ENCODE measurements at places on chromosomes 2 and 18. TPM values are rescaled to one million over a fixed set of nuclear protein-coding genes. Genes with fewer than 3 reads are reported as not detected.

GRCh38 chr2:190412966-190413365, 4.8 kb downstream of the MFSD6 start:
- DNase-seq: no peak

- no peak for DNase-seq
These were observed 223.4 kb upstream of the SMAD2 start for GRCh38 chr18:48153613-48154481.

DNA sequence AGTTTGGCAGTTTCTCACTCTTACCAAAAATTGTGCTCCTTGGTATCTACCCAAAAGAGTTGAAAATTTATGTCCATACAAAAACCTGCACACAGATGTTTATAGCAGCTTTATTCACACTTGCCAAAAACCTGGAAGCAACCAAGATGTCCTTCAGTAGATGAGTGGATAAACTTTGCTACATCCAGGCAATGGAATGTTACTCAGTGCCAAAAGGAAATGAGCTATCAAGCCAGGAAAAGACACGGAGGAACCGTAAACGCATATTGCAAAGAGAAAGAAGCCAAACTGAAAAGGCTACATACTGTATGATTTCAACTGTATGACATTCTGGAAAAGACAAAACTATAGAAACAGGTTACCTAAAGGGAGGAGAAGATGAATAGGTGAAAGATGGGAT, 36.1 kb downstream of the TMEM163 start:
- no peak for DNase-seq

GRCh38 chr2:239917957-239918481, 107.1 kb downstream of the NDUFA10 start:
- no peak for DNase-seq

DNA sequence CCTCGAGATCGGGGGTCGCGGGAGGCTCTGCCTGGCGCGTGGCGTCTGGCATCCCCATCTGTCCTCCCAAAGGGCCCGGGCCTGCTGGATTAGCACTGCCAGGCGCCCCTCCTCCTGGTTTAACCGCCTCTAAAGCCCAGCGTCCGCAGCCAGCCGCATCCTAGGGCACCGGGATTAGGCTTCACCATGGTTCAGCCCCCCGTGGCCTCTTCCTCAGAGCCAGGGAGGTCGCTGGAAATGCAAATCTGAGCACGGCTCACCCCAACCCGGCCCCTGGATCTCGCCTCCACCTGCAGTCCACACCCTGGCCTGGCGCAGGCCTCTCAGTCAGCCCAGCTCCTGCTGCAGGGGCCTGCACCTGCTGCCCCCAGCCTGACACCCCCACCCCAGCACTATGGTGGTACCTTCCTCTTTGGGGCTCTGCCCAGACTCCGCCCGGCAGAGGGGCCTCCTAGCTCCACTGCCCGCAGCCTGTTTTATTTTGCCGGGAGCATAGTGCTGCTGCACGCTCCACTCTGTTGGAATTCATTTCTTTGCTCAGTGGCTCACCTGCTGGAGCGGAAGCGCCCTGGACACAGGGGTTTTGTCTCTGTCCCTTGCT, 13.2 kb downstream of the PRELID3A start:
- no peak for DNase-seq

- DNase-seq: no peak
These were observed 325.3 kb upstream of the MEX3C start for GRCh38 chr18:51522821-51523220.

GRCh38 chr2:100884145-100884621, 64.2 kb downstream of the NPAS2 start:
- DNase-seq: no peak

- DNase-seq: no peak
These were observed 15.6 kb upstream of the ACTG2 start for GRCh38 chr2:73877071-73877802.

- DNase-seq: no peak
These were observed 11.1 kb upstream of the NT5DC4 start for GRCh38 chr2:112709703-112710102.

DNA sequence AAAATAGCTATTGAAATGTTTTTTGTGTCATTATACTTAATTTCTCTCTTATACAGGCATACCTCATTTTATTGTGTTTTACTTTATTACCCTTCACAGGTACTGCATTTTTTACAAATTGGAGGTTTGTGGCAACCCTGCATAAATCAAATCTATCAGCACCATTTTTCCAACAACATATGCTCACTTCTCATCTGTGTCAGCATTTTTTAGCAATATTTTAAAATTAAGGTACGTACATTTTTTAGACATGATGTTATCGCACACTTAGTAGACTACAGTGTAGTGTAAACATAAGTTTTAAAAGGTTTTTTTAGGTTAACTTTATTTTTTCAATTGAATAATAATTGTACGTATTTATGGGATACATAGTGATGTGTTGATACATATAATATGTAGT, 30.8 kb upstream of the RALBP1 start:
- no peak for DNase-seq

Gene ASB18
- 5.3 TPM for total RNA-seq

Gene CDH7
- not detected for total RNA-seq

Gene MOGAT1
- not detected for total RNA-seq

Gene STARD6
- not detected for total RNA-seq
